ENCODE measurements at places on chromosomes 1 and 21.

DNA sequence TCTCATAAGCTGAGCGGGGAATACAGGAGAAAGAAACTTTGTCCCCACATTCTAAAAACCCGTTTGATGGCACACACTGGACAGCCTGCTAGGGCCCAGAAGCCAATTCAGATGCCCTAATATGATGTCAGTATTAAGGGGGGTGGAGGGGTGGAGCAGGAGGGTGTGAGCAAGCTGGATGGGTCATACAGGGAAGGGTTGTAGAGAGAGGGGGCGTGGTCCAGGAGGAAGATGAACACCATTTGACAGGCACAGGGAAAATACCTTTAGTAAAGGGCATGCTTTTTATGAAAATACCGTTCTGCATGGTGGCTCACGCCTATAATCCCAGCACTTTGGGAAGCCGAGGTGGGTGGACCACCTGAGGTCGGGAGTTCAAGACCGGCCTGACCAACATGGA is 6.0 kb downstream of the TARS2 start:
- DNase-seq = no peak

GRCh38 chr1:4768553-4768952 is 114.1 kb downstream of the AJAP1 start:
- no peak for DNase-seq

GRCh38 chr1:156896490-156897033 is 3.0 kb downstream of the PEAR1 start:
- peak; percentile 84 for DNase-seq

GRCh38 chr21:41520560-41521442 is 12.8 kb upstream of the TMPRSS2 start:
- no peak for DNase-seq

DNA sequence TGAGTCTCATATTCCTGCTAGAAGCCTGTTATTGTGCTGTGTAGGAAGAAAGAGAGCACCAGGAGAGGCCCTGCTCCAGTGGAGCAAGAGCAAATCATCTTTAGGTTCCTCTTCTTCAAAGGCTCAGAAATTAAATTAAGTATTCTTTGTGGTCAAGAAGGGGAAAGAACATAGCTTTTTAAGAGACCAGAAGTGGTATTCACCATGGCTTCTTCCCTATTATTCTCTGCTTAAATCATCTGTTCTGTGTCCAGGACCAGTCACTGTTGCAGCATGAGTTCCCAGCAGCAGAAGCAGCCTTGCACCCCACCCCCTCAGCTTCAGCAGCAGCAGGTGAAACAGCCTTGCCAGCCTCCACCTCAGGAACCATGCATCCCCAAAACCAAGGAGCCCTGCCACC is 1.1 kb downstream of the SPRR1B start:
- DNase-seq = no peak
